Substantia nigra (tissue), 51 donors: ENCODE measurements at places on chromosomes 2 and 18.
A peak's percentile ranks its signal among the peaks of the same experiment; 100 is the strongest.

DNA sequence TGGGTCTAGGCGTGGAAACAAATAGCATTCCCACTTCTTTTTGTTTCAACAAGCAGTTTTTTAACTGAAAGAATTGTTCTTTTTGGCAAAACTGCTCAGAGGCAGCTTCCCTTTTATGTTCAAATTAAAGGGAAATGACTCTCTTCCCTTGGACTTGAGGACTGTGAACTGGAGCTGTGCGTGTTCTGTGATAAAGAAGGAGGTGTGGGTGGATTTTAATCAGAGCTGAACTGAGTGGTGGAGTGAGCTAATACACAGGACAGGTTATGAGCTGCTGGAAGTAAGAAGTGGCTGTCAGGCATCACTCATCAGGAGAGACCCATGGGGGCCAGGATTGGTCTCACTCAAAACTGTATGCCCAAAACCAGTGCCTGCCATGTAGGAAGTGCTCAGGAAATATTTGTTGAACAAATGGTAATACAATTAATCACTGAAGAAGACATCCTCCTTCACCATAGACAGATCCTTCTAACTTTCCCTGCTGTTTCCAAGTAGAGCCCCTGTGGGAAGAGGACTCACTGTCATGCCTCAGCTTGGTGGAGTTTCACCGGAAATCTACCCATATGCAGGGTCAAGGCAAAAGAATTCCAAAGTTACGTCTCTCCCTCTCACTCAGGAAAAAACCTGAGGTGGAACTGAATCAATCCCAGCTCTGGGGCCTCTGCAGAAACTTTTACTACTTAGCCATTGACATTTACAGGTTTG, 55.9 kb downstream of the FEZ2 start:
- no peak for DNase-seq

GRCh38 chr2:152542995-152543481, 174.2 kb downstream of the PRPF40A start:
- DNase-seq: peak; percentile 68

DNA sequence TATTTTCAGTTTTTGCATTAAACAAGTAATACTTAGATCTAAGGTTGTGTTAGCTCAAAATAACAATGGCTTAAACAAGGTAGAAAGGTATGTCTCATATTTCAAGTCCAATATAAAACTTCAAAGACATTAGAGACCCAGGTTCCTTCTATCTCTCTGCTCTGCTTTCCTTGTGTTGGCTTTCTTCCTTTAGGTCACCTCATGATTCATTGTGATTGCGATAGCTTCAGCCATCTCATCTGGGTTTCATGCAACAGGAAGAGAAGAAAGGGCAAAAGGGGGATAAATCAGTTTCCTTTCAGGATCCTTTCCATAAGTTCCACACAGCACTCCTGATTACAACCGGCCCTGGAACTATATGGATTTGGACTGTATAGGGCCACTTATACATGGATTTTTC, 16.0 kb upstream of the TBR1 start:
- DNase-seq: no peak

DNA sequence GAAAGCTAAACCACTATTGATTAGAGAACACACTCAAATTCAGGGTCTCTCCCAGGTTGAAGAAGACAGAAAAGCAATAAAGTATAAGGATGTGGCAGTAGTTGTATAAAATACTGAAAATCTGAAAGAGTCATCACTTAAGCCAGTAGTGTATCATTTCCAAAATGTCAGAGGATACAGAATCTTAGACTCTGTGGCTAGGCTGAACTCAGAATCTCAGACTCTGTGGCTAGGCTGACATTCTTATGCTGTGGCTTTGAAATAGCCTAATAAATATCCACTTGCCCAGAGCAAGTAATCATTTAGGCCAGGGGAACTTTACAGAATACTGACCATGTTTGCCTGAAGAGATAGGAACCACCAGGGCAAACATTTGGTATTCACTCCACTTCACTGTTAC, 13.1 kb downstream of the MCFD2 start:
- DNase-seq: no peak
